Renal cortex interstitium (tissue), 15 donors: ENCODE measurements at places on chromosomes 7 and 10. TPM values are rescaled to one million over a fixed set of nuclear protein-coding genes. Genes with fewer than 3 reads are reported as not detected.

The STRIP2 gene
- 3.3 TPM for polyA plus RNA-seq

The BAMBI gene
- 46.7 TPM for polyA plus RNA-seq

The TRIM74 gene
- 3.4 TPM for polyA plus RNA-seq

The FAM25C gene
- polyA plus RNA-seq: not detected

- DNase-seq: peak; percentile 55
Observed at GRCh38 chr7:123410273-123410904, 124.0 kb downstream of the IQUB start.

DNA sequence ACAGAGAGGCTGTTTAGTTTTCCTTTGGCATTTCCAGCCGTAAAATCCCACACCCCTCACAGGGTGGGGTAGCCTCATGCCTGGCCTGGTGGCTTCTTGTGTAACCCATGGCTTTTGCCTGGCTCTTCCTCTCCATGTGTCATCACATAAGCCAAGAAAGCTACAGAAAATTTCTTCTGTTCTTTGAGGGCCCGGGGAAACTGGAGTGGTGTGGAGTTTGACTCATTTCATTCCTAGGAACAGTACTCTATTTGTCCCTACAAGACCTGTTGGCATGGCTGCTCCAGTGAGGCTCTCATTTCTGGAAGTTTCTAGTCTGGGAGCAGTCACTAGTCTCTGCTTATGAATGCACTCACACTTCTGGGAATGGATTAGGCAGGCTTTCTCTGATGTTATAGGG is 523.9 kb downstream of the SUGCT start:
- no peak for DNase-seq

DNA sequence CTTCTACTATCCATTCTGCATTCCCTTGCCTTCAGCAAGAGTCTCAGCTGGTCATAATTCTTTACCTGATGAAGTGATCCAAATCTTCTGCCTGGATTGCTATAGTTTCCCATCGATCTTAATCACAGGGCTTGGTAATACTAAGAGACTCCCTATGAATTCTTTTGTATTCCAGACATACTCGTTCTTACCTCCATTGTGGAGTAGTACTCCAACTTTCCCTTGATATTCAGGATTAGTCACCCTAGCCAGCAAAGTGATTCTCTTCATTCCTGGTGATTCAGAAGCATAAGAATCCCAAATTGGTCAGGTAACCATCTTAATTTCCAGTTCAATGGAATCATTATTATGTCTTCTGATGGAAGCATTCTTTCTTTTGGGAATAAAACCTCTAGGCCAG is 96.7 kb downstream of the TWIST1 start:
- DNase-seq: no peak

GRCh38 chr7:70091362-70091761 is 493.1 kb downstream of the AUTS2 start:
- no peak for DNase-seq

DNA sequence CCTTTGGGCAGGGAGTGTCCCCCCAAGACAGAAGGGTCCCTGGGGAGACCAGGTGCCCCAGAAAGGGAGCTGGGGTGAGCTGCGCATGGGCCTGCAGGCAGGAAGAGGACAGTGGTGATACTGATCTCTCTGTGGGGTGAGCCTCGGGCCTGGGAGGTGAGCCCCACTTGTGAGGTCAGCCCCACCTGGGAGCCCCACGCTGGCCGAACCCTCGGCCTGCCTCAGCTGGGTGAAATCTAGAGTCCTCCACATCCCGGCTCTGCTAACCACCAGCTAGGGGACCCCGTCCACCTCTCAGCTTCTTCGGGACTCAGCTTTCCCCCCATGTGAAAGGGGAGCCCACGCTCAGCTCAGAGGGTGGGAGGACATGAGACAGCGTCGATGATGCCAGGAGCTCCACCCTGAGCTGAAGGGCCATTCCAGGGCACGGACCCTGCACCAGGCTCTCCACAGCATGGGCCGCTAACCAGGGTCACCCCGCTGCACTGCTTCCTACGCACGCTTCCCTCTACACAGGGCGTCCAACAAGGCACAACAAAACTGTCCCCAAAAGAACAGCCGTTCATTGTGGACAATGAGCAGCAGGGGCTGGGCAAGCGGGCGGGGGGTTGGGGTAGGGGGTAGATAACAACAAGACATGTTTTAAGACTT is 48.7 kb downstream of the CAMK2B start:
- no peak for DNase-seq
